Esophagus squamous epithelium (tissue), 5 donors: ENCODE measurements at places on chromosomes 7 and 10.

GRCh38 chr10:17232276-17232960 lies 4.4 kb downstream of the VIM start:
- no peak for DNase-seq

- DNase-seq: no peak
These were observed 552 bp downstream of the MKX start for GRCh38 chr10:27744802-27745731.

DNA sequence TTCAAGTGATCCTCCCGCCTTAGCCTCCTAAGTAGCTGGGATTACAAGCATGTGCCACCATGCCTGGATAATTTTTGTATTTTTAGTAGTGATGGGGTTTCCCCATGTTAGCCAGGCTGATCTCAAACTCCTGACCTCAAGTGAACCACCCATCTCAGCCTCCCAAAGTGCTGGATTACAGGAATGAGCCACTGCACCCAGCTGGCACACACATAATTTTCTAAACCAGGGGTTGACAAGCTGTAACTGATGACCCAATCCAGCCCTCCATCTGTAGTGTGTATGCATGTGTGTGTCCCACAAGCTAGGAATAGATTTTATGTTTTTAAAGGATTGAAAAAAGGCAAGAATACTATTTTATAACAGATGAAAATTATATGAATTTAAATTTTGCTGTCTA lies 125.9 kb upstream of the INSYN2A start:
- no peak for DNase-seq

GRCh38 chr10:58981846-58982245 lies 194.6 kb upstream of the PHYHIPL start:
- no peak for DNase-seq

DNA sequence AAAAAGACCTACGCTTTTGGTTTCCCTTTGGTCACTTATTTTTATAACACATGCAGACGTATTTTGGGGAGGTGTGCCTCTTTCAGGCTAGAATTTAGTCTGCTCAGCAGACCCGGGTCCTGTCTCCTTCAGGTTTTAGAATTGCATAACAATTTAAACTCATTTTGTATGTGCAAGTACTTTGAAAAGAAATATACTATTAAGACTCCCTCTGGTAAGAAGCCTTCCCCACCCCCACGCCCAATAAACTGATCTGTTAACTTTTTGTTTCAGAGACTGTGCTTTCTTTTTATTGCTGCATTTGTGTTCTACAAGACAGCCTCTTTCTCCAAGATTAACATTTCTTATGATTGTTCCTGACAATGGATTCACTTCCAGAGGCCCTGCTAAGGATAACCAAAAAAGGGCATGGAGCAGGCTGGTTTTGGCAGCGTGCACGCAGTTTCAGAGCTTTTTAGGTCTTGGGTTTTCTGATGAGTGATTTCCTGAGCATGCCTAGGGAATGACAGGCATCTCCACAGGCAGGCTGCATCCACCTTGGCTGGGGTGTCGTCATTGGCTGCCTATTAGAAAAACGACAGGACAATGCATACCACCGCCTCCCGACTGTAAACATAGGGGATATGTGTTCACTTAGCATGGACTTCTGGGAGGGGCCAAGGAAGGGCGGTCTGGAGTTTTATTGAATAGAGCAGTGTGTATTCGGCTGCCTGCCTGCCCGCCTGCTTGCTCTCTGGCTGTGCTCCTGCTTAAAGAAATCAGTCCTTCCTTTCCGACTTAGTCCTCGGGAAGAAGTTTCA lies at the start of gene CALD1:
Gene CALD1, plus strand, starts transcription at position 694 of the 800 bp plus-strand sequence. CDS start 88,100 bp downstream, outside the sequence.
- DNase-seq: no peak

DNA sequence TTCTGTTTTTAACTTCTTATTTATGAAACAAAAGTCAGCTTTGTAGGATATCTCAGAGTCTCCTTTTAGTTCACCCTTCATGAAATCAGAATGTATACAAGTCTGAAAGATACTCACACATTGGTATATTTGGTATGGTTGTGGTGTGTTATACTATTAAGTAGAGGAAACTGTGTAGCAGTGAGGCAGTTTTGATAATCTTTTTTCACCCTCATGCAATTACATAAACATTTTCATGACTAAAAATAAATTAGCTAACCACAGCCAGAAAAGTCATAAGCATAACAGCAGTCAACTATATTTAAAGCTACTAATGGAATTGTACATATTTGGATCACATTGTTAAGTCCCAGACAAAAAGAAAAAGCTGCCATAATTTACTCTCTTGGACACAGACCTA lies 62.1 kb downstream of the FAM185A start:
- DNase-seq: no peak

DNA sequence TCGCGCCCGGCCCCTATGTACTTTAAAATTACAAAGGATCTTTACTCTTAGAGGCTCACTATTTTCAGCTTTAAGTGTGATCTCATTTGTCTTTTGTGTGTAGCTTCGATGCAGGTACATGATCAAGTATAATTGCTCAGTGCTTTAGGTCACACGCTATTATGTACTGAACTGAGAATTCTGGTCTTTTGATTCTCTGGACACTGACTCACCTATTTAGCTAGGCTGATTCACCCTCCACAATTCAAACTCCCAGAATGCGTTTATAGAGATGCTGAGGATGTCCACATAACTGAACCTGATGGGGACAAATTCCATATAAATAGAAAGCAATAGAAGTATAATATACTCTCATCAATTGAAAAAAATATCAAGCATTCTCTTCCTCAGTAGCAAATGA lies 57.8 kb downstream of the PRKCQ start:
- no peak for DNase-seq

DNA sequence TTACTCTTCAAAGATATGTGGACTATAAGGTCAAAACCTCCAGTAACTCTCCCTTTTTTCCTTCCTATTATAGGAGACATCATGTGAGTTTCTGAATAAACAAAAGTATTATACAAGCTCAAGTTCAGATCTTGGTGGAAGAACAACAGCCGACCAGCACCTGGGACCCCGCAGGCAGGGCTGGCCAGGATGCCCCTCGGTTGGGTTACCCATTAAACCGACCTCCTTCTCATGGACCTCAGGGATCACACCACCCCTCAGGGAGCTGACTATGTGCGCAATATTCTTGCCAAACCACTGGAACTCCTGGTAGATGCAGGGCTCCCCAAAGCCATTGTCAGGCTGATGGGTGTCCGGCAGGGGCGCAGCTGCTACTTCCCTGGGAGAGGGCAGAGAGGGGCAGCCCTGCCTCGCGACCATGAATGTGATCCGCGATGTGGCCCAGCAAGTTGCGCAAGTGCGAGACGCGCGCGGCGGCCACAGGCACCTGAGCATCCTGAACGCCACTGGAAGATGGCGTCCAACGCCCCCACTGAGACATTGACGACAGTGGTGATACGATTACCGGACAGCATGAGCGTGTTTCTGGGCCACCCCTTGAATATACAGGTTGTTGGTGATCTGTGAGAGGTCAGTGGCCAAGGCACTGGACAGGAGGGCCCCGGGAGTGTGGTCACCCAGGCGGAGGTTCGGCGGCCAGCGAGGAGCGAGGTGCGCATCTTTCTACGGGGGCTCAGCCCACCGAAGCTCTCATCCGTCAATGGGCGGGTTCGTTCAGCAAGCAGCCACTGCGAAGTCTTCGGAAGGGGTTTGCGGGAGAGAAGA lies 161.3 kb downstream of the IPMK start:
- no peak for DNase-seq

- no peak for DNase-seq
These were observed 98.0 kb upstream of the PIK3CG start for GRCh38 chr7:106767078-106767477.

GRCh38 chr10:30959836-30960210 lies 71.8 kb downstream of the ZNF438 start:
- no peak for DNase-seq

DNA sequence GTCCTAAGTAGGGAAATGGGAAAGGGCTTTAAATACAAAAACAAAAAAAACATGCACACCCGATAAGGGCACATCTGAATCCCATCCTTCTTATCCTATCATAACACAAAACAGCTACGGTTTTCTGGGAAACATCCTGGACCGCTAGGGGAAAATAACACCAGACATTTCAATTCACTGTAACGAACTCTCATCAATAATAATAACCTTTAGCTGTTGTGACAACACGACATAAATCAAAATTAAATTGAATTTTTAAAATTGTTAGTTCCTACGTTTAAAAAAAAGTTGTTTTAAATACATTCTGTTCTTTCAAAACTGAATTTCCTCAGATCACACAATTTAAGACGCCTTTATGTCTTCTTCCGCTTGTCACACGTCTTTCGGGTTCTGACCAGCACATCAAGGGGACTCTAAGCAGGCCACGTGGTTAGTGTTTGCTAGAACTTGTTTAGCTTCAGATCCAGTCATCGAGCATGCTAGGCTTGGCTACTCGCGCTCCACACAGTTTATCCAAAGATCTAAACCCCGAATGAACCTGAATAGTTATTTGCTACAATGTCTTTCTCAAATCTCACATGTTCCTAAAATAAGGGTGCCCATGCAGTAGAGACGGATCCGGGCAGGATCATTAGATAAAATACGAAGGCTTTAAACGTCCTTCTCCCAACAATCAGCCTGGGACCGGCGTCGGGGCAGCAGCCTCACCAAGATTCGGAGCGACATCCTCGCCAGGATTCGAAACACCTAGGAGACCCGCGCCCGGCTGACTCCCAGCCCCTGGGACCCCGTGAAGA lies 839 bp downstream of the IKZF5 start:
- DNase-seq: no peak

DNA sequence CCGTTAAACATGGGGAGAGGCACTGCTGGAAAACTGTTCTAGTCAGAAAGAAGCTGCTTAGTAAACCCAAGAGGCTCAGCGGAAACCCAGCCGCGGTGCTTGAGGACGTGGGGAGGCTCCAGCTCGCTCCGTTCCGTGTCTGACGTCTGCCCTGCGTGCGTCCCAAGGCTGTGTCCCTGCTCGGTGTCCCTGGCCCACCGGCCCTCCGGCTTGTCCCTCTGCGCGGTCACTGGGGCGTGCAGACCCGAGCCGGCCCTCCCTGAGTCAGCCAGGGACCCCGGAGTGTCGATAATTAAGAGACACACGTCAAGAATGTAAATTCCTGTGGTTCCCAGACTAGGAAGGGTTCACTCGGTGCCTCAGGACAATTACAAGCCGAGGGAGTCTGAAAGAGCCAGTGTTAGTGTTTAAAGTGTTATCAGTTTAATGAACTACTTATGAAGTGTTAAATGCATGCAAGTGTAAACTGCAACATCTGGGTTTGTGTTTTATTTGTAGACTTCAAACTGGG lies 98.9 kb downstream of the WDR11 start:
- no peak for DNase-seq

DNA sequence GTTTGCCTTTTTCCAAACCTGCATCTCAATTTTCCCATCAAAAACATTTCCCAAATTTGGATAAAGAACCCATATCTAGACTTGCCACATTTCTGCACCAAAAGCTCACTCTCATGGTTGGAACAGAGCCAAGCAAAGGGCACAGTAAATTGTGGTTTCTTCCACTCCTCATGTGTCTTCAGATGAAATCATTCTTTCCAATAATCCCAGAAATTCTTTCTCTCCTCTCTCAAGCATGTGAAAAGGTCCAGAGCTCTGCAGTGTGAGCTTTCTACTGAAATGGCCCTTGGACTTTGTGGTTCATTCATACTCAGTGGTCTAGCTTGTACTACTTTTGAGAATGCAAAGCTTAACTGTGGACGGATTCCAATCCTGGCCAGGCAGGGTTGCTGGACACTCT lies 19.8 kb downstream of the PRSS2 start:
- DNase-seq: no peak

- DNase-seq: no peak
These were observed 59.9 kb downstream of the CACUL1 start for GRCh38 chr10:118694848-118695247.

GRCh38 chr10:103062854-103063590 lies 130.1 kb downstream of the NT5C2 start:
- DNase-seq: no peak

DNA sequence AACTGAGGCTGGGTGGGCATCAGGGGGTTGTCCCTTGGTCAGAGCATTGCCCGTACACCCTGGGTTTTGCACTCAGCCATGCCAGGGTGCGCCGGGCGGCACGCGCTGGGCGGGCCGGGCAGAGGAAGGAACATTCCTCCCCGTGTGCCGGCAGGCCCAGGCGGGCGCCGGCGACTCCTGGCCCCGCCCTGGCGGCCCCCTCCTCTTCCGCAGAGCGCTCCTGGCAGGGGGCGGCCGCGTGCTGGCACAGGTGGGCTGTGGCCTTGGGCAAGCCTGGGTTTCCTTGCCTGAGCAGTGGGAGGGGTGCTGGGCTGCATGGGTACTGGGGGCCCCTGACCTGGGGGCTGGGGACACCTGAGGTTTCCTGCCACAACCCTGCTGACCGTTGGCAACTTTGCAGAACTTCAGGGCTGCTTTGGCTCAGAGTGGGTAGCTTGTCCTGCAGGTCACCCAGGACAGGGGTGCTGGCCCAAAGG lies 3.9 kb downstream of the LFNG start:
- no peak for DNase-seq

DNA sequence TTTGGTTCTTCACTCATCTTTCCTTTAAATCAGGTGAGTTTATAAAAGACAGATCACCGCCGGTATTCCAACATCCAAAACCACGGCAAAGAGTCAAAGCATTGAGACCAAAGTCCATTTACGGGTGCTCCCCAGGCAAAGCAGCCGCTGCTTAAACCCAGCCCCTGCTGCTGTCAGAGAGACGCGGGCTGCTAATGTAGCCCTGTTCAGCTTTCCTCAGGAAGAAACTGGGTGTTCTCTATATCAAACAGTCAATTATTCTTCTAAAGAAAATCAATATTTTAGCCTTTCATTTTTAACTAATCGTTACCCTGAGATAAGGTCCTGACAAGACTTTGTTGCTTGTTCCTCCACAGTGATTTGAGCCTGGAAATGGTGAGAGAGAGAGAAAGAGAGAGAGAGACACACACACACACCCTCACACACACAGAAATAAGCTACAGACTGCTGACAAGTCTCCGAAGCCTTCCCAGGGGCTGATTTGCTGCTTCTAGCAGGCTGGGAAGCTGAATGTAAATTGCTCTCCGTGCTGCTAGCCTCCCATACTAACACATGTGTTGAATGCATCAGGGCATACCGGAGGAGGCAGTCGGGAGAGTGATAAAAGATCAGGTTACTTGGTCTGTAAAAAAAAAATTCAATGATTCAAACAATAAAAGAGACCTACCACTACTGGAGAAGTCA lies 183.0 kb upstream of the ANK3 start:
- DNase-seq: no peak

- DNase-seq: no peak
These were observed 219.5 kb upstream of the AOAH start for GRCh38 chr7:36943591-36944435.

GRCh38 chr10:4215485-4215884 lies 430.5 kb upstream of the KLF6 start:
- no peak for DNase-seq

DNA sequence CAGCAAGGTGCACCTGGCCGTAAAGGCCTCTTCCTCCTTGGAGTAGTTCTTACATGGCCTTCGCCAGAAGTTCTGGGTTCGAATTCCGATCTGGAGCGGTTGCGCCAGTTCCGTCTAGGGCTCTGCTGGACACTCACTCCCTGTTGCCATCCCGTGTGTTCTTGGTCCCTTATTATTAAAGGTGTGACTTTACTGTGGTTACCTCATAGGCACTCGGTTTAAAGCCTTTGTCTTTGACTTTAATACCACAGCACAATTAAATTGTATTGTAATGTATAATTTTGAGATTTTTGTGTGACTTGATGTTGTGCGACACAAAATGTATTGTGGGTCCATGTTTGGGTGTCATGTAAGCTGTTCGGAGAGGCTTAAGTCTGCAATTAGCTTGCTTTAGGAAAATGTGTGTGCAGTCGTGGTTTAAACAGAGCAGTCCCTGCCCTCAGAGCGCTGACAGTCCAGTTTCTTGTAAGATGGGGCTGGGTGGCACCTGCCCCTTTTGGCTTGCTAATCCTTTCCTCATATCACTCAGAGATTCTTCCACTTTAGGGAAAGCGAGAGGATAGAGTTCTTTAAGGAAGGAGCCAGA lies 919 bp downstream of the INPP5F start:
- no peak for DNase-seq

GRCh38 chr10:31822150-31822549 lies 106.5 kb downstream of the ARHGAP12 start:
- no peak for DNase-seq
